ENCODE measurements at places on chromosomes 3 and 15.

GRCh38 chr3:143972505-143973258, 1.1 kb downstream of the DIPK2A start:
- peak; percentile 67 for DNase-seq

GRCh38 chr3:13372656-13373055, 47.5 kb downstream of the NUP210 start:
- DNase-seq, result no peak

DNA sequence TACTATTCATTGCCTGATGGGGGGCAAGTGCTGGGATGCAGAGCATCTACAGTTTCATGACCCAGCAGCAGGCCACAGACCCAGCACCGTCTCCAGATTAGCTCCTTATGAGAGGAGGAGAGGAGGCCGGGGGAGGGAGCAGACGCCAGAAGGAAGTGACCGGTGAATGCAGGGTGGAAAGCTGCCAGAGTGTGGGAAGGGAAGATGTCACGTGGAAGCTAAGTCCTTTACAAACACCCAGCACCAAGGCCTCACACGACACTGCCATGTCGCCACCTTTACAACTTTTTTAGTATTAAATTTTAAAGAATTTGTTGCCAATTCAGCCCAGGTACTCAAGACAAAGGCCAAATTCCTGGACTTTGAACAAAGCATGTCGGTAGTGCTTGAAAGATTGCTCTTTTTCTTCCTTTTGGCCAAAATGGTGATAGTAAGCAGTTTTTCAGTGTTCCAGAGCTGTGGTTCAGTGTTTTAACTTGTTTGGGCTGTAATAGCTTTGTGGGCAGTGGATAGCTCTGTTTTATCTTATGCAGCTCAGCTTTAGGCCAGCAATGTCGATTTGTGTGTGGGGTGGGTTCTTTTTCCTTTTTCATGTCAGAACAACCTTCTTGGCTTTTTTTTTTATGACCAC, 58.2 kb downstream of the ZBTB38 start:
- DNase-seq, result peak; percentile 71

GRCh38 chr3:15053541-15053940, 11.6 kb downstream of the MRPS25 start:
- no peak for DNase-seq

DNA sequence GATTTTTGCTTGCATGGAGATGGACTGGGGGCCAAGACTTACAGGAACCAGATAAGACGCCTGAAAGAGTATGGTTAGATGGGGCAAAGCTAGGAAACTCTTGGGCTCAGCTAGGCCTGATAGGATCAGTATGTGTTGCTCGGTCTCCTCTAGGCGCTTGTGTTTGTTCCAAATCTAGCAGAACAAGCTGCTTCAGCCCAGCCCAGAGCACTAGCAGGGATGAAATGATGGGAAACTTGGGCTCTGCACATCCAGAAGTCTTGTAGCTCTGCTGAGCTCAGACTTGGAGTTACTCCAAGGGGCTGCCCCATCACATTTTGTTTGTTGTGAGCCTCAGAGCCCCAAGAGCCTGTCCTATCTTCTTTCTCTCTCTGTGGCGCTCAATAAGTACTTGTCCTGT, 34.7 kb downstream of the FOXL2 start:
- no peak for DNase-seq

DNA sequence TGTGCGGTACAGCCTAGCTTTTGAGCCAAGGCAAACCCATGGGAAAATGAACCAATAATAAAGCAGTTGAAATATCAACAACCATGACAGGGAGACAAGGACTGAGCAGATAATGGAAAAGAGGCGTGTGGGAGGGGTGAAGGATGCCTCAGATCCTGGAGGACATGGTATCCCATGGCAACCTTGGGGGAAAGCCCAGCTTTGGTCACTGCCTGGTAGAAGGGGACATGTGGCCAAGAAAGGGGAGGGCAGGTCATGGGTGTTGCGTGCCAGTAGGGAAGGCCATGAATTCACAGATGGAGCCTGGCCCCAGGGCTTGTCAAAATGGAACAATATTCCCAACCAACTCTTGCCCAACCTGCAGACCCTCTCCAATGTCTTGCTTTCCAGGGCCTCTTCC, 140.5 kb upstream of the SMAD3 start:
- peak; percentile 74 for DNase-seq

Measured in RPMI7951 (cell line).